ENCODE measurements at places on chromosomes 12 and 14.

DNA sequence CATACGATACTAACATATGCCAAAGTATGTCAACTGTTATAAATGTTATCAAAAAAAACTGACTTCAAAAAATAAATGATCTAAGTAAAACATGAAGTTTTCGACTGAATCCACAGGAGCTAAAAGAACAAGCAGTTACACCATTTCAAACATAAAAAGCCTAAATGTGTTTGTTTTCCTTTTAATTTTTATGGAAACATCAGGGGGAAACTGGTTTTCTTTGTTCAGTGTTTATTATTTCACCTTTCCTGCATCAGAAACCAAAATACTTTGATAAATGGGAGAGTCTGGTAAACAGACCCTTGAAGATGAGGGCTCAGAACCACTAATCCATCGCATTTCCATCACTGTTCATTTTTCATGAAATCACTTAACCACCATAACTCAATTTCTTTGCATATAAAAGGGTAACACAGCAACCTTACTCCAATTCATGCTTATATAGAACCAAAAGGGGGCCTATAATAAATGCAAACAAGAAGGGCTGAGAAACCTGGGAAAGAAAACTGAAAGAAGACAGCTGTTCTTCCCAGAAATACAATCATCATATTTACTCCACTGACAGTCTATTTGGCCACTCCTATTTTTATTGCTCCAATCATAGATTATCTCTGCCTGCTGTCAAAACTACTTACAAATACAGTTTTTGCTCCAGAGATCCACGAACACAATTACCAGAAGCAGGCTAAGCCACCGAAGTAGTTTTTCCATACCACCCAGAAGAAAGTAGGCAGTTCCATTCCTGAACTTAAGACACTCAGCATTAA, 17.0 kb downstream of the FGD6 start:
- DNase-seq: no peak

DNA sequence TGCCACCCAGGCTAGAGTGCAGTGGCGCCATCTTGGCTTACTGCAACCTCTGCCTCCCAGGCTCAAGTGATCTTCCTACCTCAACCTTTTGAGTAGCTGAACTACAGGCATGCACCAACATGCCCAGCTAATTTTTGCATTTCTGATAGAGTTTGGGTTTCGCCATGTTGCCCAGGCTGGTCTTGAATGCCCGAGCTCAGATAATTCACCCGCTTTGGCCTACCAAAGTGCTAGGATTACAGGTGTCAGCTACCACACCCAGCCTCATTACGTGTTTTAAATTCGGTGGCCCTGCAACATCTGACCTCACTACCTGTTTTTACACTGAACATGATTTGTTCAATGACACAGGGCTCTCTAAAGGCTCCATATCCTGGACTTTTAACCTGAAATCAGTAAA, 22.9 kb upstream of the RDH16 start:
- DNase-seq: no peak

GRCh38 chr12:47904713-47905709, at the start of gene VDR:
TSS of gene VDR (minus strand) at chr12:47904994. CDS start at chr12:47879113, 25,881 bp downstream.
- peak; percentile 35 for DNase-seq

DNA sequence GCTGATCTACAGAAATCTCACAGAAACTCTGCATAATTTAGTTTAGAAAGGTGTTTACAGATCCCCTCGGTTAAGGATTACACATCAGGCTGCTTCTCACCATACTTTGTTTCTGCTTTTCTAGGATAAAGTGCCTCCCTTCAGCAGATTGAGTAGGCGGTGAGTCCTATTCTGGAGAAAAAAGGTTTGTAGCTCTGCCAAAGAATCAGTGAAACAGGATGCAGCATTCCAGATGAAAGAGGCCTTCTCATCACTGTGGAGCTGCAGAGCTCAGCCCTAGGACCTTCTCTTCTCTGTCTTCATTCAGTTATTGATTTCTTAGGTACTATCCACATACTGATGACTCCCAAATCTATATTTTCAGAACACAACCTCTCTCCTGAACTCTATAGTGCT, 155.5 kb upstream of the KRR1 start:
- DNase-seq: no peak

DNA sequence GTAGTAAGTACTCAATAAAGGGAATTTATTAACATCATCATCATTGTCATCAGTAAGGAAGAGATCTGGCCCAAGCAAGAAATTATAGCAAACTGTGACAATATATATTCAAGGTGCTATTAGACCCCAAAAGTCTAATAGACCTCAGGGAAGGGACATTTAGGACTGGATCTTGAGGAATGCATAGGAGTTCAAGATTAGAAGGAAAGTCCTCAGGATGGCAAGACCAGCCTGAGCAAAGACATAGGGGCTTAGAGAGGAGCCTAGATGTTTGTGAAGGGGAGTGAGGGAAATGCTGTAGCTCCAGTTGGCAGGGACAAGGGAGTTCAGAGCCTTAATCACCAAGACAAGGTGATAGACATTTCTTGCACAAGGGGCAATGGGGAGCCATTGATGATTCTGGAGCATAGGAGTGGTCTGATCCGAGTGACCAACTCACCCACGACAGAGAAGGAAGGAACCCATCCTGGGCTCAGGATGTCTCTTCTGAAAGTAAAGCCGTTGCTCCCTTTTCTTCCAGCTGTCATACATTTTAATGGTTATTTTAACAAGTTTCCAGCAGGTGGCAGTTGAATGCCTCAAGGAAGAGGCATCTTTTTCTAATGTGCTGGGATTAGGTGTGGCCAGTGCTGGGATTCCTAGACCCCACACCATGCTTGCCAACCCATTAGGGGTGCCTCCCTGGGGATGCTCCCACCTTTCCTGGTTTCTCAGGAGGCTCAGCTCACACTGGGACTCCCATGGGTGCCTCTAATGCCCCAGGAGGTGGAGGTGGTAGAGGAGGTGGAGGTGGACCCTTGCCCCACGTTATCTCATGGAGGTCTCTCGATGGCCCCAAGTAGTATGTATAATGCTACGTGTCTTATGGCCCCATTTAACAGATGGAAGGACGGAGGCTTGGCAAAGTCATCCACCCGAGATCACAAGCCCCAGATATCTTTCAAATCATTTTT, 37.8 kb downstream of the PHETA1 start:
- no peak for DNase-seq

- DNase-seq: no peak
Observed at GRCh38 chr14:55109836-55110235, 19.2 kb upstream of the LGALS3 start.

- no peak for DNase-seq
Observed at GRCh38 chr12:63844391-63845341, at the start of gene SRGAP1. TSS of gene SRGAP1 (plus strand) at chr12:63844700. CDS start at chr12:63844817, 117 bp downstream.

- DNase-seq: no peak
Observed at GRCh38 chr14:58296726-58297125, 1.6 kb upstream of the ARID4A start.

GRCh38 chr12:113971392-113971791, 5.3 kb upstream of the RBM19 start:
- no peak for DNase-seq

GRCh38 chr12:59491877-59492276, 104.0 kb upstream of the SLC16A7 start:
- DNase-seq: no peak

DNA sequence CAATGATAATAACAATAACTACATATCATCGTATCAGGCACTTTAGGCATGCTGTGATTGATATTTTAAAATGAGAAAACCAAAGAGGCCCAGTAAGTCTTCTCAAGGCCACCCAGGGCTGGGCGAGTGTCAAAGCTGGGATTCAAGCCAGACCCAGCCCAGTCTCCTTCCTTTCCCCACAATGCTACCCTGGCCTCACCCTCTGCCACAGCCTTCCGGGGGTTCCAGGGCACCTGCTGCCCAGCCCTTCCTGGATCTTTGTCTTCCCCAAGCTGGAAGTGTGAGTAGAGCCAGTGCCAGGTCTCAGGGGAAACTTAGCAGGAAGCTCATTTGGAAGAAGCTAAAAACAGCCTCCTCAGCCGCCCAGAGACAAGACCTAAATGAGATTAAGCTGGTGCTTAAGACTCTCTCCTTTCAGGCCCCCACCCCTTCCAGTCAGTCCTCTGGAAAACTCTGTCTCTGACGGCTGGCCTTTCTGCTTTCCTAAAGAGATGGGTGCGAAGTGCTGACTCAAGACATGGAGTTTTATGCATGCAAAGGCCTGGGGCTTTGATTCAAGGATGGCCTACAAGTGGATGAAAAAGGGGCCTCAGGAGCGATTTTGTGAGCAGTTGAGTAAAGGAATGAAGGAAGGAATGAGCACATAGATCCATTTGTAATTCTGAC, 184.2 kb downstream of the KCNA5 start:
- DNase-seq: no peak

DNA sequence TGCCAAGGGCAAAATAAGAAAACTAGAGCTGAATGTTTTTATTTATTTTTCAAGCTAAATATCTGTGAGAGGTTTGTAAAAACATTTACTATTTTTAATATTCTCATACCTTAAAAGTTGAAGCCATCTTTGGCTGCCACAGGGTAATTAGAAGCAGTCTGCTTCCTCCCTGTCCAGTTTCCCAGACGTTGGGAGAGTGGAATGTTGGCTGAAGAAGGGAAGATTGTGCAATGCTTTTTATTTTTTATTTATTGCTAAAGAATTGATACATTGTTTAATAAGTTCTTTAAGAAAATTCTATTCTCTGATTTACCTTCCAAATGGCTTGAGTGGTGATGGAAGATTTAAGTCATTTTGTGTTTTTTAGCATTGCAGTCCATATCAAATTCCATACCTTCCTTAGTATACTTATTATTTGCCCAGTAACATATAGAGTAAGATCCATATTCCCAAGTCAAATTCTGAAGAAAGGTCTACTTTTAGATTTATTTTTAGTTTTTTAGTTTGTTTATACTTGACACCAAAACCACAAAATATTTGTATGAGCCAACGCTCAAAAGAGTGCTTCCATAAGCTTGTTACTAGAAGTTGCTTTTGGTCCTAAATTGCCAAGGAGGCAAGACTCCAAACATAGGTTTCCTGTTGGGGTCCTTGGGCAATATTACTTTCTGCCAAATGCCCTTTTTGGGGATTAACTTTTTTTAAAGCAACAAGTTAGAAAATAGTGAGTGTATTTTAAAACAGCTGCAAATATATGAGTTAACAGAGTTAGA, 124.0 kb upstream of the CPM start:
- no peak for DNase-seq

GRCh38 chr12:1926251-1926657, 7.8 kb upstream of the CACNA2D4 start:
- no peak for DNase-seq

DNA sequence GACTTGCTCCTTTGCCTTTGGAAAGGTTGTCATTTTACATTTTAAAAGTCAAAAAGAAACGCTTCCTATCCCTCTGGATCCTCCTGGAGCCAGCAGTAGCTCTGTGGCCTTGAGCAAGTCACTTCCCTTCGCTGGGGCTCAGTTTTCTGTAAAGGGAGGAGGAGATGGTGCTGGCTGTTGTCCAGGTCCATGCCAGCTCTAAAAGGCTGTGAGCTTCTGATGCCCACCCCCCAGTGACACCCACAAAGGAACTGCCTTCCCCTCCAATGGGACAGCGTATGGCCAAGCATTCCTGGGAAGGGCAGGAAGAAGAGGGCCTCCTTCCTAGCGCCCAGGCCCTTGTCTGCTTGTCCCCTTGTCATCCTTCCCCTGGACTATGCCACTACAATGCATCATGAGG, 81.5 kb downstream of the NTF3 start:
- DNase-seq: no peak

DNA sequence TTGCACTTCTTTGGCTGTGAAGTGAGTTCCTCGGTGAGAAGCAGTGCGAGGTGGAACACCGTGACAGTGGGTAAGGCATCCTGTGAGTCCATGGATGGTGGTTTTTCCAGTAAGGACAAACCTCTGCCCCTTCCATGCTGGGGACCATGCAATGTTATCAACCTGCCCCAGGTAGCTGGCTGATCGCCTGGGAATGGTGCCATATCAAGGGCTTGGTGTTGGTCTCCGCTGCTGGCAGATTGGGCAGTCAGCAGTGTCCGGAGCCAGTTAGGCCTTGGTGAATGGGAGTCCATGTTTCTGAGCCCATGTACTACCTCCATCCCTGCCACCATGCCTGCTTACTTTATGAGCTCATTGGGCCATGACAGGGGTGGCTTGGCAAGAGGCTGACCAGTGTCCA, 114.7 kb upstream of the C14orf180 start:
- no peak for DNase-seq

DNA sequence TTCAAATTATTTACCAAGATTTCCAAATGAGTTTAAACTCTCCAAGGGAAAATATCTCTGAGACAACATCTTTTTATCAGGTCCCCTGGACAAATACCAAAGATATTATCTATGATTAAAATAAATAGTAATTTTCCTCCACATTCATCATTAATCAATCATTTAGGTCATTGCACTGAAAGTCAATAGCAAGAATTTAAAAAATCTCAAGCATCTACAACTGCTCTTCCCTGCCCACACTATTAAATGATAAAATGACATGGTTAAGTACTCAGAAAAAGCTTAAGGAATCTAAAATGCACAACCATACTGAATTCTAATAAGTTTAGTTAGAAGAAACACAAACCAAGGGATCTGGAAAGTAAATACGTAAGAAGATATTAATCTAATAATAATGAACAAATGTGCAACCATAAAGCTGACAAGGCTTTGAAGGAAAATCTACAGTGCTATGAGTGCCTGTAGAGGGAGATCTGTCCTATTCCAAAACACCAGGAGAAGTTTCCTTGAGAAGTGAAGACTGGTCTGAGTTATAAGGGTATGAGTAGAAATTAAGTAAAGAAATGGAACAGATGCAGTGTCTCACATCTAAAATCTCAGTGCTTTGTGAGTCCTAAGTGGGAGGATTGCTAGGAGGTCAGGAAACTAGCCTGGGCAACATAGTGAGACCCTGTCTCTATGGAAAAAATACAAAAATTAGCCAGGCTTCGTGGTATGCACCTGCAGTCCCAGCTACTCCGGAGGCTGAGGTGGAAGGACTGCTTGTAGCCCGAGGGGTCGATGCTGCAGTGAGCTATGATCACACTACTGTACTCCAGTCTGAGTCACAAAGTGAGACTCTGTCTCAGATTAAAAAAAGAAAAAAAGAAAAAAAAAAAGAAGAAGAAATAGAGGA, 19.2 kb downstream of the INTS13 start:
- no peak for DNase-seq

DNA sequence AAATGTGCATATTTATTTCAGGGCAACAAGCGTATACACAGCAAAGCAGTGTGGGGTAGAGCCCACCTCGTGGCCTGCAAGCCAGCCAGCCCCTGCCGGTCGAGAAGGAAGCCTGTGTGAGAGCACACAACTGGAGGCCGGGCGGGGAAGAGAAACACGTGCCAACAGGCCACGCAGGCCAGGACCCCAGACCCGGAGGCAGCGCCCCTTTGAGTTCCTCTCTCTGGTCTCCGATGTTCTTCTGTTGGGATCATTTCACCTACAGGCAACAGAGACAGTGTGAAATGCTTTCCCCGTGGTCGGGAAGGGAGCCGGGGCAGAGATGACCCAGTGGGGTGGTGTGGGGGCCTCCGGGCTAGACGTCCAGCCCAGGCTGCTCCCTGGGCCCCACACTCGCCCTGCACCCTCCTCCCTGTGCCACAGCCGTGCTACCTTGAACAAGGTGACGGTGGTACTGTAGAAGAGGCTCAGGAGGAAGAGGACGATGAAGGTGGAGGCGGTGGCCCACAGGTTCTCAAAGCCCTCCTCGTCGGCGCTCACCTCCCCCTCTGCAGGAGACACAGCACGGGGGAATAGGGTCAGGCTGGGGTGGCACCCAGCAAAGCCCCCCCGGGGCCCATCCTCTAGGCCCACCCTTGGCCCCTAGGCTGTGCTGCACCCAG, 325.5 kb downstream of the TMEM121 start:
- no peak for DNase-seq

GRCh38 chr12:55629058-55629841, 7.4 kb upstream of the OR10P1 start:
- DNase-seq: no peak
